D341Med (cell line): ENCODE measurements at places on chromosomes 16 and 17.

DNA sequence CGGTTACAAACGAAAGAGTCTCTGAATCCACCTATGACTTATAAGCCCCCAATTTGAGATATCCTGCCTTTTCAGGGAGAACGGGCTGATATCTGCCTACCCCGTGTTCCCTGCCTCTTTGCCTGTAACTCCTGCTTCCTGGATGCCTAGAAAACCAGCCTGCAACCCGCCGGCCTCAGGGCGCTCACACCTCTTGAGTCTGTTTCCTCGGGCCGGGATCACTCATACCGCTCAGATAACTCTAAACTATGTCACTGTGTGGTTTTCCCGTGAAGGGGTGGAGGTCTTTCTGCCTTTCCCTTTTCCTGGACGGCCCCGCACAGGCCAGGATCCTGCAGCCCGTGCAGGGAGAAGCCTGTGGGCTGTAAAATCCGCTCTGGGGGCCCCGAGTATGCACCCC, 10.4 kb downstream of the RPUSD1 start:
- no peak for DNase-seq

GRCh38 chr16:58853854-58854791, 120.0 kb upstream of the GOT2 start:
- DNase-seq, result no peak

GRCh38 chr17:14760719-14761411, 460.0 kb downstream of the HS3ST3B1 start:
- no peak for DNase-seq

- DNase-seq, result no peak
Observed at GRCh38 chr17:15490634-15491261, 23.3 kb upstream of the CDRT4 start.

- DNase-seq, result no peak
Observed at GRCh38 chr16:88430185-88430523, 22.9 kb upstream of the ZFPM1 start.

DNA sequence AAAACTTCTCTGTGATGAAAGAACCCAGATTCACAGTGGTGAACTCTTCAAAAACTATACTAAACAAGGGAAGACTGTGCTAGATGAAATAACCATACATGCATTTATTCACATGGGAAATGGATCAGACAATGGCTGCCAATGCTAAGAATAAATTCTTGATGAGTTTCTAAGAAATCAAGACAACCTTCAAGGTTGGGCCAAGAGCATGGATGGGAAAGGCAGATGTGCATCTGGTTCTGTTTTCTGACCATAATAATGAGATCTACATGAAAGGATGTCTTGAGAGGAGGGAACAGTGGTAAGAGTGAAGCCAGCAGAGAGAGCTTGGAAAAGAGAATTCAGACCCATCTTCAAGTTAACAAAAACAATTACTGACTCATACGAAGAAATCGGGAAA, 31.4 kb downstream of the ANKRD11 start:
- DNase-seq, result no peak

- DNase-seq, result no peak
Observed at GRCh38 chr17:2780256-2780655, 16.0 kb upstream of the RAP1GAP2 start.

GRCh38 chr17:1431631-1432104, 24.4 kb downstream of the CRK start:
- no peak for DNase-seq

GRCh38 chr17:58788199-58788598, 32.5 kb downstream of the PPM1E start:
- DNase-seq, result no peak

GRCh38 chr16:64061621-64062020, 1060.2 kb downstream of the CDH11 start:
- no peak for DNase-seq

DNA sequence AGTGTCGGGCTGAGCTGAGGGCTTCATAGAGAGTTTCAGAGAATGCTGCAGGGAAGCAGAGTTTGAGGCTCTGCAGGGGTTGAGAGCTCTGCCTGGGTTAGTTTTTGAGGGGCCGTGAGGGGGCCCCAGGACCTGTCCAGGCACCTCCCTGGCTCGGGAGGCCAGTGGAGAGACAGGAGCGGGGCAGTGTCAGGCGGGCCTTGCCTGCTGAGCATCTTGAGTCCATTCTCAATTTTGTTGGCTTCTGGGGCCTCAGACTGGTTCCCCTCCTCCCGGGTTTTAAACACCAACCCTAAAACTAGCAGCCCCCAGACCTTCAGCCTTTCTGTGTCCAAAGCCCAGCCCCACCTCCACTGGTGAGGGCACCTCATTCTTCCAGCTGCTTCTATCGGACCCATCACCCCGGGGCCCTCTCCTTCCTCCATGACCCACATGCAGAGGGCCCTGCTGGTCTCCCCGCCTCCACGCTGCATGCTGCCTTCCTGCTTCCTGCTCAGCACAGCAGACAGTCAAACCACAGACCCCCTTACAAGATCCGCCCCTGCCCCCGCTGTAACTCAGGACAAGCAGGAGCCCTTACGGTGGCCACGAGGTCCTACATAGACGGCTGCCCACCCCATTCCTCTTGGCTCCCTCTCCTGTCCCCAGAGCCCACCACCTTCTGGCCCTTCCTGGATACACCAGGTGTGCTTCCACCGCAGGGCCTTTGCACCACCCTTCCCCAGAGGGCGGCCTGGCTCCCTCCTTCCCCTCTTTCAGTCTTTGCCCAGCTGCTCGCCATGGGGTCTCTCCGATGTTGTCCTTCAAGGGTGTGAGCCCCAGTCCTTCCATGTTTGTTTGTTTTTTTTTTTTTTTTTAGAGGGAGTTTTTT, 3.8 kb downstream of the RNF213 start:
- no peak for DNase-seq

- DNase-seq, result no peak
Observed at GRCh38 chr17:46984341-46984740, 5.3 kb upstream of the RPRML start.

GRCh38 chr17:81391293-81391935, 3.8 kb upstream of the BAHCC1 start:
- no peak for DNase-seq

DNA sequence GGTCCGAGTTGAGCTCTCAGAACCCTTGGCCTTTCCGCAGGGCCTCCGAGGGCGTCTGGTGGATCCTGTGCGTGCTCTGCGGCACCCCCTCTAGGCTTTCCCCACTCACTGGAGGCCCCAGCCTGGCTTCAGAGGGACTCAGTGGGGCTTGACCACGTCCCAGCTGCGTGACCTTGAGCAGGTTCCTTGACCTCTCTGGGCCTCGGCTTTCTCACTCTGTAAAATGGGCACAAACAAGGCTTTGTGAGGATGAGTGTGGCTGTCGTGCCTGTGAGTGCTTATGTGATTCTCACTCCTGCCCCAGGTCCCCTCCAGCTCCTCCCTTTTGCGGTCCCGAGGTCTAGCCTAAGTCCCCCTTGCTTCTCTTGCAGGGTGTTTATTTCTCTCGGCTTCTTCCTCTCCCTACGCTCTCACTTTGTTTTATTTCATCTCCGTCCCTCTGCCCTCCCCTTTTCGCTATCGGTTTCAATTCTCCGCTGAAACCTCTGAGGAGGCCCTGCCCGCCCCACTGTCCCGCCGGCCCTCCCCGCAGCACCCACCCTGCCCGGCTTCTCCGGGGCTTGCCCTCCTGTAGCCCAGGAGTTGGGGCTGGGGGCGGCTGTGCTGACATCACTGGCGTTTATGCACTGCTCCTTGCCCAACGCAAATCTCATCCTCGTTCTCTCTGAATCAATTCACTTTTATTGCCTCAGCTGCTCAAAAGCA, 82.3 kb upstream of the CBX4 start:
- DNase-seq, result no peak

- DNase-seq, result no peak
Observed at GRCh38 chr16:19595043-19595767, 39.7 kb downstream of the VPS35L start.

- peak; percentile 71 for DNase-seq
Observed at GRCh38 chr16:720447-720989, 428 bp upstream of the ANTKMT start.

- no peak for DNase-seq
Observed at GRCh38 chr16:13315642-13316427, 414.4 kb downstream of the SHISA9 start.

- no peak for DNase-seq
Observed at GRCh38 chr17:15278924-15279477, 13.9 kb upstream of the PMP22 start.

GRCh38 chr17:17877529-17878358, 41.0 kb upstream of the SREBF1 start:
- DNase-seq, result no peak

- no peak for DNase-seq
Observed at GRCh38 chr16:1003391-1004347, 22.1 kb downstream of the SOX8 start.

DNA sequence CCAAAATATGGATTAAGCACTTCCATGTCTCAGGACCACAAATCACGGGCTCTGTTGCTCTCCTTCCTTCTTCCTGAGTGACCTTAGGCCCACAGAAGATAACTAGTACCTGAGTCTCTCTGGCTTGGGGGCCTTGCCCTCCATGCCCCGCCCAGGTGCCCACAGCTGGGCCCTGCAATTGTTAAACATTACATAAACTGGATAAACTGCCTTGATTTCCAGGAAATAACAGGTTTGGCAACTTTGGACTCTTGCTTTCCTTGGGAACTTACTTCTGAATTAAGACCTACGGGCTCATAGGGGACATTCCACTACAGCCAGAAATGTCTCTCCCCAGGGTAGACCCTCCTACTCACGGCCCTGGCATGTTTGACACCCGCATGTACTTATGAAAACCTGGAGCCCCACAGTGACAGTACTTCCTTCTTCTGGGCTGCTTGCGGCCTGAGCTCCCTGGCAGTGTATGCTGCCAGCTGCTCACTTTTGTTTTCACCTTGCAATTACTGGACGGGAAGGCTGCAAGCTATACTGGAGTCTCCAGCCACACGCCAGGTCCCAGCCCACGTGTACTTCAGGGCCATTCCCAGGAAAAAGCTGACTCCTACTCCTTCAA, 2.3 kb upstream of the UBALD2 start:
- DNase-seq, result peak; percentile 27

DNA sequence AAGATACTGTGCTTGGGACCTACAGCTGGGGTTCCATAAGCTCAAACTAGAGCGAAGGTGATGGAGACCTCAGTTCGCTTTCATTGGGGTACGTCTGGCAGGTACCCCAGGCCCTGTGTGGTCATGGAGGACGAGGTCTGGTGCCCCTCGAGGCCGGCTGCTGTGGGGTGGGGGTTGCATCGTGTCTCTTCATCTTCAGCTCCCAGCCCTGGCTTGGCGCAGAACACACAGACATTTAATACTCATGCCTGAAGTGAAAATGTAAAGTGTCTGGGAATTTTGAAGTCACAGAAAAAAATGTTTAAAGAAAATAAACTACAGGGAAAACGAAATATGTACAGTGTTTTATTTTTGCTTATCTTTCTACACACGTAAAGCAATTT, 80.5 kb downstream of the TBC1D16 start:
- no peak for DNase-seq
